CD4-positive, alpha-beta T cell treated with Interleukin-17A for 4 hours (primary cell): ENCODE measurements at places on chromosomes 12 and 14.

DNA sequence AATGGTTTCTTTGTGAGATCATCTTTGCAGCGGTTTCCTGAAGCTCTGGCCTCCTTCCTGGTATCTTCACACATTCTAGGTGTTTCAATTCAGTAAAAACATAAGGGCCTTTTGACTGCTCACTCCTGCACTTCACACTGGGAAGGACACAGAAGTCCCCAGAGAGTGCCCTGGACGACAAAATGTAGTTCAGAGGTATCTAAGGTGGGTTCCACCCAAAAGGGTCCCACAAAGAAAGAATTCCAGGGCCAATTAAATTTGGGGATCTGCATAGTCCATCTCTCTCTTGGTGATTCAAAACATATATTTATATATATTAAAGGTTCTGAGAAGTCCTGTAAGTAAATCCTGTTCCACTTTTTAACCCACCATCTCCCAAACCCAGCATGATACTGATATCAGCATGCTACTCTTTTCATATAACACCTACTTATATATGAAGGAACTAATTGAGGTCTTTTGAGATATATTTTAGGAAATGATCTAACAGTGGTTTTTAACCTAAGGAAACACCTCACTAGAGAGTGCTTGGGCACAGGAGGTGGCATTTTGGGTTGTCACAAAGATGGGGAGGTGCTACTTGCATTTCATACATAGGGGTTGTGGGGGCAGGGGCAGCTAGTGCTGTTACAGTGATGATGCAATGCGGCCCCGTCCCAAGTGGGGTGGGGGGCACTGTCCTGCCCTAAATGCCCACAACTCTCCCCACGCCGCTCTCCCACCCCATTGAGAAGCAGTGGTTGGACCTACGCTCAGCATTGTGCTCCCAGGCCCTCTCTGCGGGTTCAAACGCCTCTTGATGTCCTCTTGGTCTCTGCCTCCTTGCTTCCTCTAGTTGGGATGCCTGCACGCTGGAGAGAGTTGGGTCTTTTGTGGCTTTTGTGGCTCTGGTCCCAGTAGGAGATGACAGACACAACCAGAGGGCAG, 109.4 kb downstream of the ARF6 start:
- peak; percentile 73 for DNase-seq

DNA sequence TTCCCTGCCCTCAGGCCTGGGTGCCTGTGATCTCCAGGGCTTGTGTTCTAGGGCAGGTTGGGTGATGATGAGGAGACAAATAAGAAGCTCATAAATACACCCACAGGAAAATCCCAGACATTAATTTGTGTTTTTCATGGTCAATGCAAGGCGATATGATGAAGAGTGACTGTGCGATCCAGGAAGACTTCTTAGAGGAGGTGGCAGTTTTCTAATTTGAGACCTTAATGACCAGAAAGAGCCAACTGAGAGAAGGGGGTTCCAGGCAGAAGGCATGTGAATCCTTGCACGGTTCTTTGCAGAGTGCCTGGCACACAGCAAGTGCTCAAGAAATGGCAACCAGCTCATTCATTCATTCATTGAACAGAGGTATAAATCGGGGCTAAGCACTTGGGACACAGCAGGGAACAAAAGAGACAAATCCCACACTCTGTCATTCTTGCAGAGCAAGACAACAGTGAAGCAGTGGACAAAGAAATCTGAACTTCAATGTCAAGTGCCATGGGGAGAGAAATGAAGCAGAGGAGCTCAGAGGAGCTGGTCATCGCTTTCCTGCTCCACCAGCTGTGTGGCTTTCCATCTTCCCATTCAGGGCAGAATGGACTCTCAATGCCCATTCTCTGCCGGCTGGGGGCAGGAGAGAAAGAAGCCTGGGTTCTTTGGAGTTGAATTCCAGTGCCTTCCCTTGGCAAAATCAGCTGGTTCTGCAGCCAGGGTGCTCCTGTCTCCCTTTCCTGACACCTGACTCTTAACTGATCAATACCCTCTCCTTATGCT, 128.3 kb downstream of the AACS start:
- DNase-seq = no peak

DNA sequence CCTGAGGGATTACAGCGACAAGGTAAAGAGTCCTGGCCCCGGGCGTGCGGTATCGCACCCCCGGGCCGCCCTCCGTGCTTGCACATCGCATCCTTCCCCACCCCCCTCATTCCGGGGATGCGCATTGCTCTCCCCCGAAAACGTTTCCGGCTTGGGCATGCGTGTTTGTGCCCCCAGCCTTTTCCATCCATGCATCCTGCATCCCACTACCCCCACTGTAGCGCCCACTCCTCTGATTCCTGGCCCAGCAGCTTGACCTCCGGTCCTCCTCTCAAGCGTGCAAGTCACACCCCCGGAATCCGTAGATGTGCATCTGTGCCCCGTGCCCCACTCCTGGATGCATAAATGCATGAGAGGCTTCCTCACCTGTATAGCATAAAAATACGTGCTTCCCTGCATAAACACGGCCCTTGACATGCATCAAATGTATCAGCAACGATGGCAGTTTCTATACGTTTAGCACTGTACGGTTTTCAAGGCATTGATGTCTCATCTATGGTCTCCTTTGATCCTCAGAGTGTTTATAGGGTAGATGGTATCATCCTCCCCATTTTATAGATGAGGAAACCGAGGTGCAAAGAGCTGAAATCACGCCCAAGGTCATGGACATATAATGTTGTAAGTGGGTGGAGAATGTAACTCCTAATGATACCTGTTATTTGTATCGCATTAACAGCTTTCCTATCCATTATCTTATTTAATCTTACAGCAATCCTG, 484 bp downstream of the RIC8B start:
- DNase-seq = no peak

- no peak for DNase-seq
Measured at GRCh38 chr12:98053202-98053601, 462.2 kb upstream of the TMPO start.

GRCh38 chr14:87615822-87616679, 376.9 kb downstream of the GALC start:
- DNase-seq = peak; percentile 7

DNA sequence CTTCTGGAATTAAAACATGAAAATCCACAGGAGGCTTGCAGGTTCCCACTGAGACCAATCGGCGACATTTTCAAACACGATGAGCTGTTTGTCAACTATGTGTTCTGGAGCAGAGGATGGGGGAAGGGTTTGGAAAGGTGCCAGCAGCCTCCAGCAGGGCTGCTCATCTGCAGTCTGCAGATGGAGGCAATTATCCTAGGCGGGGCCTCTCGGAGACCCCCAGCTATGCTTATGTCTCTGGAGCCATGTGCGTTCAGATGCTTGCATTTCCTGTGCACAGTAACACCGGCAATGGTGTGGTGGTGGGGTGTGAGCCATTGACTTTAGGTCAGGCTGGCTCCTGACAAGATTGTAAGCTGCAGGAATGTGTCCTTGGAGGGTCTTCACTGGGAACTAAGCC, 51.7 kb downstream of the RPH3A start:
- no peak for DNase-seq

DNA sequence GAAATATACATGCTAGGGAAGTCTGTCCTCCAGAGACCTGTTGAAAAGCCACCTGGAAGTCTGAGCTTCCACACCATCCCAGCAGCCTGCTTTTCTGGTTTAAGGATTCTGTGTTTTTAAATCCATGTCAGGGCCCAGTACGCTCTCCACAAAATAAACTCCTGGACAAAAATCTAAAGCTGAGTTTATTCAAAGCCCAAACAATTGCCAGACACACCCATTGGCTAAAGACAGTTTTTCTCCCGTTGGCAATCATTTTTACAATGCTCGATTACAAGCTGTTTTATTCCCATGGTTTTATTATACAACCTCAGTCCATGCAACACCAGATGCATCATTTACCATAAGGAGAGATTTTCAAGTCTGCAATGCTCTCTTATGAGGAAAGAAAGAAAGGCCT, 94.5 kb downstream of the MYRFL start:
- no peak for DNase-seq

GRCh38 chr12:70724444-70724843, 87.2 kb upstream of the PTPRB start:
- no peak for DNase-seq

DNA sequence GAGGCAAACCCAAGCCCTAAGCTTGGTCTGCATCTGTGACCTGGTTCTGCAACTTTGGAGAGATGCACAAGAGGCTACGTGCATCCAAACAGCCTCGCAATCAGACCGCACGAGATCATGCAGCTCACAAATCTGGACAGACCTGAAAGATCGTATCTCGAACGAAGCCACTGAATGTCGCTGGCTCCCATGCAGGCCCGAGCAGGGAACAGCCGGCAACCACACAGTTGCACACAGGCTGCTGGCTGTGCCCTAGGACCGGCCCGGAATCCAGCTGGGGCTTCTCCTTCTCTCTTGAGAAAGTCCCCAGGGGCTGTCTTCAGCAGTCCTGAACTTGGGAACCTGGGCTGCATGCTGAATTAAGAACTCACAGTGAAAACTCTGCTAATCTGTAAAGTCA, 27.9 kb downstream of the WNT5B start:
- DNase-seq = no peak

DNA sequence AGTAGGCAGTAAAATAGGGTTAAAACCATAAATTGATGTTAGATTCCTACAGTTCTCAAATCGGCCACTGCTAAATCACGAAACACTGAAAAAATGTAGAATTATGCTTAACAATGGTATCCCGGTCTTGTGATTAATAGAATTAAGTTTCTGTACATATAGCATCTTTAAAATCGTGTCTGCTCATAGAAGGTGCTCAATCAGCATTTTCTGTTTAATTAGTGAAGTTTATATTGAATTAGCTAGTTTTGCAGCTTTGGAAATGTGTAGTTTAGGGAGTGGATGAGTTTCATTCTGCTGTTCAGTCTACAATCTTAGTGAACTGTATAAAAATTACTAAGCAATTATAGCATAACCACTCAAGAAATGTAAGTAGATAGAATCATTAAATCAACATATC, 1075.8 kb upstream of the FLRT2 start:
- no peak for DNase-seq

- DNase-seq = no peak
Measured at GRCh38 chr12:127277882-127278281, 989.1 kb upstream of the TMEM132C start.

DNA sequence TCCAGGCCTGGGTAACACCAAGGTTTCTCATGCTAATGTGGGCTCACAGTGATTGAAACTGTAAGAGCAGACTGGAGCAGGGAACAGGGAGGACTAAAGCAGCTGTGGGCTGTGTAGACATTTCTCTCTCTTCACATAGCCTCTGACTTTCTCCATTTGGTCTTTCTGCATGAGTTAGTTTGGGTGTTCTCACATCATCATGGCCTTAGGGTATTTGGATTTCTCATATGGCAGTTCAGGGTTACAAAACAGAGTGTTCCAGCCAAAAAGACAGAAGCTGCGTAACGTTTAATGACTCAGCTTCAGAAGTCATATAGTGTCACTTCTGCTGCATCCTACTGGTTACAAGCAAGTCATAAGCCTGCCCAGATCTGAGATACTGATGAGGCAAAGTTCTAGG, 52.0 kb upstream of the OSBPL8 start:
- no peak for DNase-seq

DNA sequence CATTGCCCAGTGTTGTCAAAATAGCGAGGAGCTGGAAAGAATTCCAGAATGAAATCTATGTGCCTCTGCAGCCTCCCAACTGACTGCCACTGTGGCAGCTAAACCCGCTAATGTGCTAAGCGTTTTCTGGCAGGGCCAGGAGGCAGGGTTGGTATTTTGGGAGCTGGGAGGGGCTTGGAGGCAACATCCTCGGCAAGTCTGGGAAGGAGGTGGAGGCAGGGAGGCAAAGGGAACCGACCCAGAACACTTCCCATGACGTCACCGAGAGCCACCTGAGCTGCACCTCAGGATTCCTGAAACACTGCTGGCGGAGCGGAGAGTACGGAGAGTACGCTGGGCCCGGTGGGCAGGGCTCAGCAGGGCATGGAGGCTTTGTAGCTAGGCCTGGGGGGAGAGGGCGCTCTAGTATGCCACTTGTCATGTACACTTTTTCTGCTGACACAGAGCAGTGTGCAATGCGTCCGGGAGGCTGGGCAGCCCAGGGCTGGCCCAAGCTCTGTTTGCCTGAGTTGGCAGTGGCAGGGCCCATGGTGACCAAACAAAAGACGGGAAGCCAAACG, 81.5 kb downstream of the DPF3 start:
- DNase-seq = no peak

- no peak for DNase-seq
Measured at GRCh38 chr14:91378930-91379578, 38.6 kb downstream of the CCDC88C start.

DNA sequence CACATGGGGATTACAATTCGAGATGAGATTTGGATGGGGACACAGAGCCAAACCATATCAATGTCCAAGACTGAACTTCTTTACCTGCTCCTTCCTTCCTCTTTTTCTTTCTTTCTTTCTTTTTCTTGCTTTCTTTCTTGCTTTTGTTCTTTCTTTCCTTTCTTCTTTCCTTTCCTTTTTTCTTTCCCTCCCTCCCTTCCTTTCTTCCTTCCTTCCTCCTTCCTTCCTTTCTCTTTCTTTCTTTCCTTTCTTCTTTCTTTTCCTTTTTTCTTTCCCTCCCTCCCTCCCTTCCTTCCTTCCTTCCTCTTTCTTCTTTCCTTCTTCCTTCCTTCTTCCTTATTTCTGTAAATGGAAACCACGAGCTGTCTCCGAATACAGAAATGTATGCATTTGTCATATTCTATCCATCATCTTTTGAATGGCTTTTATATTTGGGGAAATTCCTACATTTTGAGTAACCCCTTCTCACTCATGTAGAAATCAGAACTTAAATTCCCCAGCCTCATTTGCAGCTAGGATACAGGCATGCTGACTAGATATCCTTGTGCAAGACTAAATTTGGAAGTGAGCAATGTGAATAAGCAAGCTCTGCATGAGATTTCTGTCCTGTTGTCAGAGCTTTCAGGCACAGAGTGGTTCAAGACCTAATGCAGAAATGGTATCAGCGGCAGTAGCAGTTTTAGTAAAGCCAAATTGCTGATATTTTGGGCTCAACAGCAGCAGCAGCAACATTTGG, 11.5 kb downstream of the GPR33 start:
- DNase-seq = no peak

- no peak for DNase-seq
Measured at GRCh38 chr12:105261010-105261409, 25.0 kb upstream of the APPL2 start.

GRCh38 chr12:49233842-49234526, 30.9 kb upstream of the TUBA1C start:
- peak; percentile 23 for DNase-seq

- DNase-seq = no peak
Measured at GRCh38 chr12:130589540-130590317, 126.4 kb downstream of the RIMBP2 start.
